Breast epithelium (tissue), 4 donors: ENCODE measurements at places on chromosomes 6 and 20. TPM values are rescaled to one million over a fixed set of nuclear protein-coding genes. Genes with fewer than 3 reads are reported as not detected.

CLPSL2 gene
- total RNA-seq, result 2.3 TPM

DNA sequence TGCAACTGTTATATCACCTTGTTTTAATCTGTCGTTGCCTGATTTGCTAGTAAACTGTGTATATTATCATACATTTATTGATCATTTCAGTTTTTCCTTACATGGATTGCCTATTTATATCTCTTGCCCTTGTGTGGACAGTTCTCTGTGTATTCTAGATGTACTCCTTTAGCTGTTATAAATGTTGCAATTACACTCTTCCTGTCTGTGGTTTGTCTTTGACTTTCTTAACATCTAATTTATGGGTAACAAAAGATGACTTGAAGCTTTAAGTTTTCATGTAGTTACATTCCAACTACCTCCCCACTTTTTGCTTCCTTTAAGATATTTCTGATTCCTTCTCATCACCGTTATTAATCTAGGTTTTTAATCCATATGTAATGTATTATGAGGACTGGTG, 22.6 kb downstream of the PLCB1 start:
- no peaks in the 10 kb centered on the region for H3K27me3 ChIP-seq
- no peaks in the 10 kb centered on the region for H3K36me3 ChIP-seq
- no peak overlapping the region for H3K4me3 ChIP-seq
- DNase-seq, result no peak
- H3K27ac ChIP-seq, result no peak overlapping the region

GRCh38 chr6:134519465-134519864, 201.6 kb upstream of the SGK1 start:
- no peaks in the 10 kb centered on the region for H3K27me3 ChIP-seq
- no peaks in the 10 kb centered on the region for H3K36me3 ChIP-seq
- no peaks in the 10 kb centered on the region for H3K4me1 ChIP-seq
- no peak for DNase-seq

DNA sequence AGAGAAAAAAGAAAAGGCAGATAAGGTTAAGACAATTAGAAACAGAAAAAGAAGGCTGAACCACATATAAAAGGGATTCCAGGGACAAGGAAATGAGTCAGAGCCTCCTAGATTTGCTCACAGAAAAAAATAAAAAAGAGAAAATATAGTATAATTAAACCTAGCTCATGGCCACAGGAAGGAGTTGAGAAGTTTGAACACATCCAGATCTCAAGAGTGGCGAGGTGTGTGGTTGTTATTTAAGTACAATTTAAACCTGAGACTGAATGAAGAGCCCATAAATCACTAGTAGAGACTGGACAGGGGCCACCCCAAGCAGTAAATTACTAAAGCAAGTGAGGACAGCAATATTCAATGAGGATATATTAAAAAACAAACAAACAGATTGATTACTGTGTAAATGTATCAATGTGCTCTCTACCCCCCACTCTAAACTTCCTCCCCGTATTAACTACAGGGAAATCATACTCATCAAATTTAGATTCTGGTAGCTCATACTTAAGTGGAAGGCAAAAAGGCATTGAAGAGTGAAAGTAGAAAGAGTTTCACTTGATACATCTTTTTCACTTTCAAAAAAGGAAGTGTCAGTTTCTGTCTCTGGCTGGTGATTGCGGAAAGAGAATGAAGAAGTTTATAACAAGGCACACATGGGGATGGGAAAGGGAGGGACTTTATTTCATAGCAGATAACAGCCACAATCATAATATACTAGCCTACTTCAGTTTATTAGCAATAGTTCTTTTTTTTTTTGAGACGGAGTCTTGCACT, 49.3 kb upstream of the SCAF8 start:
- DNase-seq, result no peak
- no peak overlapping the region for H3K27ac ChIP-seq
- H3K36me3 ChIP-seq, result no peaks in the 10 kb centered on the region
- no peaks in the 10 kb centered on the region for H3K27me3 ChIP-seq
- no peaks in the 10 kb centered on the region for H3K4me1 ChIP-seq

DNA sequence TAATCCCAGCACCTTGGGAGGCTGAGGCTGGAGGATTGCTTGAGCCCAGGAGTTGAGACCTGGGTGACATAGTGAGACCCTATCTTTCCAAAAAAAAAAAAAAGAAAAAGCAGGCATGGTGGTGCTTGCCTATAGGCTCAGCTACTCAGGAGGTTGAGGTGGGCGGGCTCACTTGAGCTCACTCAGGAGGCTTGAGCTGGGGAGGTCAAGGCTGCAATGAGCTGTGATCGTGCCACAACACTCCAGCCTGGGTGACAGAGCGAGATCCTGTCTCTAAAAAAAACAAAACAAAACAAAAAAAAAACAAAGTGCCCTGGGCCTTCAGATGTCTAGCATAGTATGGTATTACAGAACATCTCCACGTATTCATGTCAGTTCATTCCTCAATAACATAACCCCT, 42.9 kb downstream of the ZFAND3 start:
- H3K36me3 ChIP-seq, result no peaks in the 10 kb centered on the region
- DNase-seq, result no peak
- no peak overlapping the region for H3K27ac ChIP-seq
- no peaks in the 10 kb centered on the region for H3K27me3 ChIP-seq
- no peak overlapping the region for H3K4me3 ChIP-seq

DNAH8 gene
- total RNA-seq, result under 0.01 TPM

HDGFL1 gene
- total RNA-seq, result not detected

- H3K4me3 ChIP-seq, result no peak overlapping the region
- DNase-seq, result no peak
- H3K36me3 ChIP-seq, result no peaks in the 10 kb centered on the region
- no peaks in the 10 kb centered on the region for H3K27me3 ChIP-seq
- no peak overlapping the region for H3K27ac ChIP-seq
Observed at GRCh38 chr6:33836806-33837469, 33.1 kb upstream of the MLN start.

GRCh38 chr6:117558818-117559217, 43.5 kb downstream of the GOPC start:
- no peak overlapping the region for H3K4me3 ChIP-seq
- no peaks in the 10 kb centered on the region for H3K36me3 ChIP-seq
- H3K4me1 ChIP-seq, result no peaks in the 10 kb centered on the region
- no peak overlapping the region for H3K27ac ChIP-seq
- no peak for DNase-seq
- H3K27me3 ChIP-seq, result no peaks in the 10 kb centered on the region

ENPP4 gene
- 13.8 TPM for total RNA-seq

GRCh38 chr6:170231293-170232185, 59.3 kb downstream of the DLL1 start:
- no peaks in the 10 kb centered on the region for H3K36me3 ChIP-seq
- no peak for DNase-seq
- H3K27ac ChIP-seq, result no peak overlapping the region
- no peaks in the 10 kb centered on the region for H3K27me3 ChIP-seq
- no peaks in the 10 kb centered on the region for H3K4me1 ChIP-seq

DNA sequence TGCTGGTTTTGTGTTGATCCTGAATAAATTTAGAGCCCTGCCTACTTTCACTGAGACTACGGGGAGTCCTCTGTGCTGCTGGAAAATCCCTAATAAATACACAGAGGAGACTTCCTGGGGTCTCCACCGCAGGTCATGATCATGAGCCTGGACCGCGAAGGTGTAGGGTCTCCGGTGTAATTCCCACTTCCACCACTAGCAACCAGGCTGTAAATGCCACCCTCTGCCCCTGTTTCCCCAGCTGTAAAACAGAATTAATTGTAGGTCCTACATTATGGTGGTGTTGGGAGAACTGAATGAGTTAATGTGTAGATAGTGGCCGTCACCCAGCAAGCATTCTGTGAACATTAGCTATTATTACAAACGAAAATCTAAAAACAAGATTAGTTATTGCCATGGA, 191.6 kb upstream of the THBS2 start:
- H3K4me3 ChIP-seq, result no peak overlapping the region
- no peak for DNase-seq
- H3K27me3 ChIP-seq, result no peaks in the 10 kb centered on the region
- no peaks in the 10 kb centered on the region for H3K4me1 ChIP-seq
- H3K27ac ChIP-seq, result no peak overlapping the region

DNA sequence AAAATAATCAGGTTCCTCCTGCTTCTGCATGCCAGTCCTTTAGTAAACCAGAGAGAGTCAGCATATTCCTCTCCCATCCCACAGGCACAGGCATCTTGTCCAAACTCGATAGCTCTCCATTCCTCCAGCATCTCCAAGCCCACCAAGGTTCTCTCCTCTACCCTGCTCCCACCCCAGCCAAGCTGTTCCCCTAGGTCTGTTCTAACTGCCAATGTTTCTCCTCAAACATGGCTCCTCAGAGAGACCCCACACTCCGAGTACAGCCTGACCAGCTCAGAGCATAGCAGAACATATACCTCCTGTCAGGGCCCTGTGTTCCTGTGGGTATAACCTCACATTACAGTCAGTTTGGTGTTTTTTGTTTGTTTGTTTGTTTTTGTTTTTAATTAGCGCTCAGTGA, 177.8 kb downstream of the VEGFA start:
- H3K4me1 ChIP-seq, result no peaks in the 10 kb centered on the region
- DNase-seq, result no peak
- H3K36me3 ChIP-seq, result no peaks in the 10 kb centered on the region
- no peak overlapping the region for H3K27ac ChIP-seq
- H3K27me3 ChIP-seq, result no peaks in the 10 kb centered on the region
- no peak overlapping the region for H3K4me3 ChIP-seq

DNA sequence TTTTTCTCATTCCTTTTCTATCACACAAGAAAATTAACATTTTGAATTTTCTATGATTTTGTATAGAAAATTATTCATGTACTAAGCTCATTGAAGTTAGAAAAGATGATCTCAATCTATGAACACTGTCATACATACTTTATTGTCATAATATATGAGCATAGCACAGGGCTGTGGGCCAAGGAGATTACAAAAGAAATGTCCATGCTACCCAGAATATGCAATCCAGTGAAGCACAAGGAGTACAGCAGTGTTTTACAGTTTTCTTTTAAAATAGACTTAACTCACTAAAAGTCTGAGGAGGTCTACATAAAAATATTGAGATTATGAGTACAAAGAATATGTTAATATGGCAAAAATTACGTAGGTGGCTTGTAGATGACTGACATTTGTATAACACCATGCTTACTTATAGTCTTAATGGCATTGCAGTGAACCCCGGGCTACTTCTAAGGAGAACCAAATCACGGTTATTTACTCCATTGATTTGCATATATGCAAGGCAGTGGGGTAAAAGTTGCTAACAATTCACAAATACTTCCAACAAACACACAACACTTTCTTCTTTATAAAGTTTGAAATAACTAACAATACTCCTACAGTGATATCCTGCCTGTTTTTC, 257.1 kb downstream of the BCKDHB start:
- no peaks in the 10 kb centered on the region for H3K4me1 ChIP-seq
- H3K27ac ChIP-seq, result no peak overlapping the region
- H3K4me3 ChIP-seq, result no peak overlapping the region
- DNase-seq, result no peak

- no peak for DNase-seq
- no peaks in the 10 kb centered on the region for H3K4me1 ChIP-seq
- H3K4me3 ChIP-seq, result no peak overlapping the region
- H3K27ac ChIP-seq, result no peak overlapping the region
- no peaks in the 10 kb centered on the region for H3K27me3 ChIP-seq
Observed at GRCh38 chr6:135149376-135149775, 31.7 kb upstream of the MYB start.

SLC22A16 gene
- total RNA-seq, result 2.9 TPM

GRCh38 chr6:85382541-85382940, 67.3 kb upstream of the NT5E start:
- H3K27ac ChIP-seq, result no peak overlapping the region
- DNase-seq, result no peak
- no peaks in the 10 kb centered on the region for H3K36me3 ChIP-seq
- no peaks in the 10 kb centered on the region for H3K27me3 ChIP-seq
- no peaks in the 10 kb centered on the region for H3K4me1 ChIP-seq
- no peak overlapping the region for H3K4me3 ChIP-seq

ZBTB46 gene
- total RNA-seq, result 10.7 TPM

GRCh38 chr6:5142915-5143314, 57.8 kb downstream of the PPP1R3G start:
- no peaks in the 10 kb centered on the region for H3K4me1 ChIP-seq
- no peak for DNase-seq
- H3K27me3 ChIP-seq, result no peaks in the 10 kb centered on the region
- no peak overlapping the region for H3K27ac ChIP-seq

HRH3 gene
- total RNA-seq, result not detected

GRCh38 chr6:50936277-50936681, 117.6 kb downstream of the TFAP2B start:
- H3K36me3 ChIP-seq, result no peaks in the 10 kb centered on the region
- no peak overlapping the region for H3K4me3 ChIP-seq
- peak overlapping the region; percentile 84 for H3K27ac ChIP-seq
- peaks cover 7% of the 10 kb centered on the region for H3K4me1 ChIP-seq
- H3K27me3 ChIP-seq, result no peaks in the 10 kb centered on the region

FAM83B gene
- total RNA-seq, result 13.6 TPM

SPEF1 gene
- total RNA-seq, result 0.33 TPM

DNA sequence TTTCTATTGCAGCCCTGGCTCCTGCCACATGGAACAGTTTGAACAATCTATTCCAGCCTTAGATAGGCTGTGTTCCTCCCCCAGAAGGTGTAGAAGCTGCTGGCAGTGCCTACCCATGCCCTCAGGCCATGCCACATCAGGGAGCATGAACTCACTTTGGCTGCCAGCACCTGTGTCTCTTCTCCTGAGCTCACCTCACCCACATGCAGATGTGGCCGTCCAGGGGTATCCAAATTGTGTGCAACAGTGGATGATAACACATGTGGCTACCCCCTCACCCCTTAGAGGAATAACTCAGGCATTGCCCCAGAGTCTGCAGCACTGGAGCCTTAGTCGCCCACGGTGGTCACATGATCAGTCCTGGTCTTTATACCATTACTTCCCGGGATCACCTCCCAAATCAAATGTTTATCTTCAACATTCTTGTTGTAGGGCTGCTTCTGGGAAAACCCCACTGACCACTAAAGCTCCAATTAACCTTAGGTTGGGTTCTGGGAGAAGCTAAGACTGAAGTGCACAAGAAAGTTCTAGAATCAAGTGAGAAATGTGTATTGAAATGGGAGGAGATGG, 110.4 kb downstream of the BANF2 start:
- no peak for DNase-seq
- H3K27me3 ChIP-seq, result no peaks in the 10 kb centered on the region
- H3K27ac ChIP-seq, result peak overlapping the region; percentile 58
- no peaks in the 10 kb centered on the region for H3K4me1 ChIP-seq
- H3K4me3 ChIP-seq, result no peak overlapping the region

GRCh38 chr6:142839686-142840040, 105.3 kb downstream of the HIVEP2 start:
- H3K4me3 ChIP-seq, result no peak overlapping the region
- no peak overlapping the region for H3K27ac ChIP-seq
- no peaks in the 10 kb centered on the region for H3K4me1 ChIP-seq
- no peak for DNase-seq
- H3K27me3 ChIP-seq, result no peaks in the 10 kb centered on the region

ZNF292 gene
- 95.1 TPM for total RNA-seq

DNA sequence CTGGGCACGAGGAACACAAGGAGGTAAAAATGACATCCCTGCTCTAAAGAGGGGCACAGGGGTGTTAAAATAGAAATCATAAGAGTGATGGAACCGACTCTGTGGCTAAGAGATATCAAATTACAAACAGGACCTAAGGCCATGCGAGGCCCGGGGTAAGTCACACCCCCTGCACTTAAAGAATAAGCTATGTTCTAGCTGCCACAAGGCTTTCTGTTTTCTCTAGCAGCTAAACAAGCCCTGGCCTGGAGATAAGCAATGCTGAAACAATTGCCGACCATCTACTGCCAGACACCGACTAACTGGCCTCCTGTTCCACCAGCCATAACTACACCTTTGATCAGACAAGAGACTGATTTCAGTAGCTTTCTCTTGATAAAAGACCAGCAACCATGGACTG, 32.4 kb downstream of the MDGA1 start:
- no peak overlapping the region for H3K27ac ChIP-seq
- no peaks in the 10 kb centered on the region for H3K4me1 ChIP-seq
- no peaks in the 10 kb centered on the region for H3K36me3 ChIP-seq
- no peak overlapping the region for H3K4me3 ChIP-seq
- no peaks in the 10 kb centered on the region for H3K27me3 ChIP-seq
- DNase-seq, result no peak
